ENCODE measurements at places on chromosomes 2 and 18.

DNA sequence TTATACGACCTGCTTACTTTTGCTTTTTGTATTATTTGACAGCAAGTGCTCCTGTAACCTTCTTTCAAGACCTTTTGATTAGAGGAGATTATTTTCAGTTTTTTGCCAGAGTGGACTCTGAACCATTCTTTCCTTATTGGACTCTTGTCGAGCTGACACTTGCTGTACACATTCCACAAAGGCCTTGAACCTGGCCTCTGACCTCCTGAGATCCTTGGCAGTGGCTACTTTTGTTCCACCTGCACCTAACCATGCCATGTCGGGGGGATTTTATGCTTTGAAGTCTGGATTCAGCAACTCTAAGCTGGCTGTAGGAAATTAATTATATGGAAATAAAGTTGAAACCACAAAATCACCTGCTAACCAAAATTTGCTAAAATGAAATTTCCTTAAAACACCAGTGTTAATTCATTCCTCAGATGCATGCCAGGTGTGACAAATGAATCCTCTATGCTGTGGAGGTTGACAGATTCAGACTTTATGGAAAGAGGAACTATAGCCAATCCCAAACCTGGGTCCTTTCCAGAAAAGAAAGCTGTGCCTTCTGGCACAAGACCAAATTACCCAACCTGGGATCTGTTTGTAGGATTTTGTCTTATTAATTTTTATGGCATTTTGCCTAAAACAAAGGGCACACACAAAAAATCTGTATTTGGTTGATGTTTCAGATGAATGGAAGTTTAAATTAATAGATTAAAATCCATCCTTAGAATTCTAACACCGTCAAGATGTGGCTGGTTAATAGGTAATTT, 110.4 kb downstream of the CDC42EP3 start:
- DNase-seq: no peak

- no peak for DNase-seq
Measured at GRCh38 chr2:33354981-33355380, 121.5 kb upstream of the RASGRP3 start.

- no peak for DNase-seq
Measured at GRCh38 chr2:225472161-225472560, 72.7 kb downstream of the NYAP2 start.

DNA sequence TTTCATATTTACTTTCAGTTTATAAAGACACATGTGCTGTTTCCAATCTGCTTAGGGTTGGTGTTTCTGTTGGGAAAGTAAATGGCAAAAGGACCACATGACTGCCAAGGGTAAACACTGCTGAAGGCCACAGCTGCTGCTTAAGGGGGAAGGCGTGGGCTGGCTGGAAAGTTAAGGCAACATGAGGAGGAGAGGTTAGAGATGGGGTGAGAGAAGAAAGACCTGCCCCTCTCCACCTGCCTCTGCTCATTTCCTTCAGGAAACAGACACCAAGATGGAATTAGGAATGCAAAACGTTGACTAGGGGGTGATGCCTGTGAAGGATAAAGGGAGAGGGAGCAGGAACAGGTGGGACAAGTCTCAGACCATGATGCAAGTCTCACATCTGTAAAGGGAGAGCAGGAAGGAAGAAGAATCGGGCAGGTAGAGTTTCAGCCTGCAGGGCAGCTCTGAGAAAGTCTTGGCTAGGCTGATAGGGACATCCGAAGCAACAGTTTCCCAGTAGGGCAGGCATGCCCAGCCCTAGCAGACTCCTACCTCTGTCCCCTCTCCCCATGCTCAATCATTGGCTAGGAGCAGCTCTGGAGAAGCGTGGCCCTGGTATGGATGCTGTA, 86.0 kb downstream of the CDC42EP3 start:
- no peak for DNase-seq

DNA sequence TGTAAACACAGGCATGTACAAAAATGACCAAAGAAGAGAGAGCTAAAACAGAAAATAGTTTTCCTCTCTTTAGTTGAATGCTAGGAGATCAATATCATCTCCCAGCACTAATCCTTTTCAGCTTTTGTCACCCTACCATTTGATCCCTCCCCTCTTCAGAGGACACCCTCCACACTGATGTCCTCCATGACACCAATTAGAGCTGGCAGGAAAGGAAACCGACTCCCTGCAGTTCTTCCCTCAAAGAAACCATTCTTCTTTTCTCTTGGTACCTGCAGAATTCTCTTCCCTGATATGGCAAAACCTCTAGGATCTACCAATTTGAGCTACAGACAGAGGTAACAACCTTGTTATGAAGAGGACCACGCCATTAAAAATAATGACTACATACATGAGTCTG, 5.3 kb downstream of the EPB41L3 start:
- DNase-seq: no peak

DNA sequence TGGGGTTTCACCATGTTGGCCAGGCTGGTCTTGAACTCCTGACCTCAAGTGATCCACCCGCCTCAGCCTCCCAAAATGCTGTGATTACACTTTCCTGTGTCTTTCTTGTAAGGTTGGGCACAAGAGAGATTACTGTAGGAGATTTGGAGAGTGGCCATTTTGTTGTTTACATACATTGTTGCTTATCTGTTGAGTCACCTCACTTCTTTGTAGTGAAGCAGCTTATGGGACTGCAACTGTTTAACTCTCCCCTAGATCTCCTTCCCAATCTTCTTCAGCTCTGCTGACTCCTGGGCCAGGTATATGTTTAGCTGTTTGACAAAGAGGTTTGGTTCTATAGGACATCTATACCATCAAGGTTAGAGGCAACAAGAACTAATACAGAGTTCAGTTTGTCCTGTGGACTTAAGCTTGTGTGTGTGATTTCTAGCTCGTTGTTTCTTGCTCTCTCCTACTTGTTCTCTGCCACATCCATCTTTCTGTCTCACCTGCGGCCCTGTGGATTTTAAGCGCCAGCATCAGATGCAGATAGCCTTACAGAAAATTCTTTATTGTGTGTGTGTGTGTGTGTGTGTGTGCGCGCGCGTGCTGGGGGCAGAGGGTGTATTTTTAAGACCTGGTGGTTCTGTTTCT, 95.4 kb downstream of the HAUS1 start:
- no peak for DNase-seq

Data from T-helper 1 cell (primary cell).